ENCODE measurements at places on chromosomes 6 and 20.

- no peak for DNase-seq
These were observed 81.2 kb downstream of the UNC5CL start for GRCh38 chr6:40957616-40958492.

- no peak for DNase-seq
These were observed 25.3 kb upstream of the KIF3B start for GRCh38 chr20:32252189-32252588.

DNA sequence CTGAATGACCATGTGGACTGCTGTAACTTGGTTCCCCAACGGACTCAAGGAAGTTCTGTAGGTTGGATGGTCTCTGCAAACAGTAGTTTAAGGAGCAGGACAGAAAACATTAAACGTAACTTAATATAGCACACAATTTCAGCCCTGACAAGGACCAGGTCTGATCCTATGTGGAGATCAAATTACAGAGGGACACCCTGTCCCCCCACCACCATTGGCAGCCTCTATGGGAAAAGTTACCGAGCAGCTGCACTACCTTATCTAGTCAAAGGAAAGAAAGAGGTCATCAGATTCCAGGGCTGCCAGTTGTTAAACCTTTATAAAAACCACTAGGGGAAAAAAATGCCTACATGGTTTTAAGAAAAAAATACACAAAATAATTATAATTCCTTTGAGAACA is 191.5 kb upstream of the RSPO3 start:
- DNase-seq, result no peak

DNA sequence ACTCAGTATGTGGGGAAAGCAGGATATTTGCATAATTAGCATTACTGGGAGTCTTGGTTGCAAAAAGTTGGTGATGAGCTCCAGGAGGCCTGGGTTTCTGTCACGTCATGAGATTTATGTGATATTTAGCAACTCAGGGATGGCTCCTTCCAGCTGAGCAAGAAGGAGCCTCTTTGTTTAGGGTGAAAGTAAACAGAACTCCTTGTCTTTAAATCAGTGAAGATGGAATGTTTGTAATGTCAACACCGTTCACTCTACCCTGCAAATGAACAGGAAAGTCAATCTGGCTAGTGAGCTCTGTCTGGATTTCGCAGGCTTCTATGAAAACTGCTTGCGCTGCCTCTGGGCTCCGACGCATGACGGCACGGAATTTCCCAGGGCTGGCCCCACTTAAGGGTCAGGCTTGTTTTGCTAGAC is 86.9 kb downstream of the PXDC1 start:
- no peak for DNase-seq

DNA sequence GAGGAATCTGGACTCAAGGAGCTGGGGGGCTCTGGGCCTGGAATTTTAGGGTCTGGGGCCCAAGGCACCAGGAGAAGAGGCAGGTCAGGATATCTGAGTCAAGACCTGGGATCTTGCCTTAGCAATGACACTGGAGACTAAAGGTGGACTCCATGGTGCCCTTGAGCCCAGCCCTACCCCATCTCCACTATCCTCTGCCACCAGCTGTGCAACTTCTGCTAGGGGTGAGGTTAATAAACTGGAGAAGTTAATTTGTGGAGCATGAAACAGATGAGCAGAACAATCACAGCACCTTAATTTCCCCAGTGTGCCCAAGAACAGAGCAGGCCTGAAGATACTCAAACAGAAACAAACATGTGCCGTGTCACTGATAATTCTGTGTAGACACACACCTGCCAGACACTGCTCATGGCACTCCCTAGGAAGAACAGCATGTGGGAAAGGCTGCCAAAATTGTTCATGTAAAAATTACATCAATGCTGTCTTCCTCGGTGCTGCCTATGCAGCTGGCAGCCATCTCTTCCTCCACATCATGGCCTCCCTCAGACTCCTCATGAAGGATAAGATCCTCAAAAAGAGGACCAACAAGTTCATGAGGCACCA is 3.2 kb downstream of the HLA-DPB1 start:
- no peak for DNase-seq

GRCh38 chr6:33018418-33018817 is 9.0 kb upstream of the HLA-DOA start:
- no peak for DNase-seq

DNA sequence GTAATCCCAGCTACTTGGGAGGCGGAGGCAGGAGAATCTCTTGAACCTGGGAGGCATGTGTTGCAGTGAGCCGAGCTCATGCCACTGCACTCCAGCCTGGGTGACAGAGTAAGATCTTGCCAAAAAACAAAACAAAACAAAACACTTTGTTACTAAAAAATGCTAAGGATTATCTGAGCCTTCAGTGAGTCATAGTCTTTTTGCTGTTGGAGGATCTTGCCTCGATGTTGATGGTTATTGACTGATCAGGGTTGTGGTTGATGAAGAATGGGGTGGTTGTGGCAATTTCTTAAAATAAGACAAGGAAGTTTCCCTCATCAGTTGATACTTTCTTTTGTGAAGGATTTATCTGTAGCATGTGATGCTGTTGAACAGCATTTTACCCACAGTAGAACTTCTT is 196.8 kb upstream of the HDDC2 start:
- DNase-seq, result no peak

DNA sequence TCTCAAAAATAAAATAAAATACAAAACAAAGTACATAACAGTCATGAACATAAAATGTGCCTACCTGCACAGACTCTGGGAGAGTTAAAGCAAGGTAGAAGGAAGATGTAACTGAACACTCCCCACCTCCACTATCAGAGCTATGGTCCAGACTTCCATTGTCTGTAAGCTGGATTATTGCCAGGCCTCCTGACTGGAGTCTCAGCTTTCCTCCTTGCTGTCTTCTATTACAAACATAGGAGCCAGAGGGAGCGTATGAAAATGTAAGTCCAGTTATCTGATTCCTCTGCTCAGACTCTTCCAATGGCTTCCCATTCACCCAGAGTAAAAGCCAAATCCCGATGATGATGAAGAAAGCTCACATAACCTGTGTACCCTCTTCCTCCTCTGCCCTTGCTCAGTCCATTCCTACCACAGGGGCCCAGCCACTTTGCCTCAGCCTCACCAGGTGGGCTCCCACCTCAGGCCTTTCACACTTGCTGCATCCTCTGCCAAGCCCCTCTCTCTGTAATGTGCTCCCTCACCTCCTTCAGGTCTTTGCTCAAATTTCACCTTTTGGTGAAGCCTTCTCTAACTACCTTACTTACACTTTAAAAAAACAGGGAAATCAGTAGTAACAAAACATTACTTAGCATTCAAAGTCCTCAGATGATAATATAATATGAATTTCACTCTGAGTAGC is 194.1 kb downstream of the RIMS1 start:
- DNase-seq, result no peak

- DNase-seq, result no peak
These were observed 1784.9 kb upstream of the DEFB115 start for GRCh38 chr20:29472606-29473005.

DNA sequence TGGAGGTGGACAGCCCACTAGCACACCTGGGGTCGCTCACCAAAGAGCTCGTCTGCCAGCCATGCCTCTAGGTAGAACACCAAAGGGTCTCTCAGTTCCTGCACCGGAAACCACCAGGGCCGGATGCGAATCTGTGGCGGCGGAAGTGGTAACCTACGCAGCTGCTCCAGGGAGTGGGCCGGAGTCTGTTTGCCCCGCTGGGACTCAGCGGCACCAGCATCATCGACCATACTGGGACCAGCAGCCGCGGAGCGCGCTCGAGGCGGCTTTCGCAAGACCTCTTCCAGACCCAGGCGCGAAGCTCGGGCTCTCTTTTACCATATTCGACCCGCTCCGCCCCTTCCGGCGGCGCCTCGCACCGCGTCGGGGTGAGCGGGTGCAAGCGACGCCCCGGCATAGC is at the start of gene OOEP:
Gene OOEP, minus strand, starts transcription at position 335 of the 400 bp plus-strand sequence. Its CDS starts 105 bp downstream, at position 230.
- DNase-seq, result no peak

DNA sequence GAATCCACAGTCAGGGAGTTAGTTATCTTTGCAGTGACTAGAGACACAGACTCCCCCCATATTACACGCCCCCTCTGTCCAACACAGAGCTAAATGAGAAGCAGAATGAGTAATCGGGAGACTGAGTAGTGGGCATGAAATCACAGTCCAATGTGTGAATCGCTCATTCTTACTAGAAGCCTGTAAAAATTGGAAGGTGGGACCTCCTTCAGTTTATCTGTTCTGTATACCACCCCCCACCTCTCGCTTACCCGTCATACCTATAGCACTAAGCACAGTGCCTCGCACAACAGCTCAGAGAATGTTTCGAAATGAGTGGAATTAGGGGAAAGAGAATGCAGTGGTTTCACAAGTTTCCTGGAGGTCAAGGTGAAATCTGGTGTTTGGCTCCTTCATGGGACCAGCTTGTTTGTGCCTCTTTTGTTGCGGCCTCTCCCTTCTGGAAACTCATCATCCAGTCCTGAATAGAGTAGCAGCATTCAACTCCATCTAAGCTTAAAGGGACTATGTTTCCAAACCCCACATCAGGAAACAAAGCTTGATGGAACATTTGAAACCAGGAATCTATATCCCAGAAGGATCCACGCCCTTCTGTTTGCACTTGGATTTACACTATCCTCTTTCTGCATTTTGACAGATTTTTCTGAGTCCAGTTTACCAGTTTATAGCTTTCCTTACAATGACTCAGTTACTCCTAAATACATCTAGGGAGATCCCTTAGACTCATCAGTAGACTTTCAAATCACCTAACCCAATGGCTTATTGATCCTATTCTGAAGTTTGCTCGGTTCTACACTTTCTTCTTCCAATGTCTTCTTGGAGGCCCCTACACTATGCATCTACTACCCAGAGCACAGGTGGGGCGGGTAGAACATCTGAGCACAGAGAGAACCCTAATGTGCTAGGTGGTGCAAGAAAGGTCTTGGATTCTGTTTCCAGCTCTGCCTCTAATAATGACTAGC is 59.2 kb upstream of the PIM1 start:
- DNase-seq, result no peak

GRCh38 chr20:50425076-50425475 is 85.1 kb upstream of the PTPN1 start:
- DNase-seq, result no peak

GRCh38 chr6:63098789-63099188 is 112.5 kb upstream of the FKBP1C start:
- DNase-seq, result no peak

DNA sequence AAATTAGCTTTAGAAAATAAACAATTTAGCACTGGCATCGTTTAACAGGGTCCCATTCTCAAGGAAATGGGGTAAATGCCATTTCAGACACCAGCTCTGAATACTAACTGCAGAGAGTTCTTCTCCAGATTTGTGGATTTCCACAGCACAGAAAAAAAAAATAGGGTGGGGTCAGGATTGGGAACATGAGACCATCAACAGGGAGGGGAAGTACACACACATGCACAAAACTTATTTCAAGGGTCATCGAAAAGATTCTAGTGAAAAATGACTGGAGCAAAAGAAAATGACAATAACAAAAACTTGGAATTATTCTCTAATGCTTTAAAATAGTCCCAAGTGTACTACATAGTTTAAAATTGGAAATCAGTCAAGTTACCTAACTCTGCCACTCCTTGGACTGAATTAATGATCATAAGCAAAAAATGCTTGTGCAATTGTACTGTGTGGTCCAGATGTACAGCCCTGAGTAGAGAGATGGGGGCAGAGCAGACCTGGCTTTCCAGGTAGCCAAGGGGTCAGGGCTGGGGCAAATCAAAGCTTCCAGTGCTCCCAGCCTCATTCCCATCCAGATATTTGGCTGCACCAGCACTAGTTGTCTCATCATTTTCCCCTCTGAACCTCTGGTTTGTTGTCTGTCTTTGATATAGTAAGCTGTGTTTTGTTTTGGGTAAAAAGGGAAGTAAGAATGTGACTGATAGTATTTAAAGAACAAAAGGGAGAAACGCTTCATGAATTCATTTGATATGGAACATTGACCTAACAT is 152.4 kb downstream of the SOBP start:
- DNase-seq, result no peak
